Stimulated activated CD8-positive, alpha-beta memory T cell treated with anti-CD3 and anti-CD28 coated beads, Interleukin-15, amount 100 ng/mL, for 1 hour (primary cell): ENCODE measurements at places on chromosomes 7 and 10.

DNA sequence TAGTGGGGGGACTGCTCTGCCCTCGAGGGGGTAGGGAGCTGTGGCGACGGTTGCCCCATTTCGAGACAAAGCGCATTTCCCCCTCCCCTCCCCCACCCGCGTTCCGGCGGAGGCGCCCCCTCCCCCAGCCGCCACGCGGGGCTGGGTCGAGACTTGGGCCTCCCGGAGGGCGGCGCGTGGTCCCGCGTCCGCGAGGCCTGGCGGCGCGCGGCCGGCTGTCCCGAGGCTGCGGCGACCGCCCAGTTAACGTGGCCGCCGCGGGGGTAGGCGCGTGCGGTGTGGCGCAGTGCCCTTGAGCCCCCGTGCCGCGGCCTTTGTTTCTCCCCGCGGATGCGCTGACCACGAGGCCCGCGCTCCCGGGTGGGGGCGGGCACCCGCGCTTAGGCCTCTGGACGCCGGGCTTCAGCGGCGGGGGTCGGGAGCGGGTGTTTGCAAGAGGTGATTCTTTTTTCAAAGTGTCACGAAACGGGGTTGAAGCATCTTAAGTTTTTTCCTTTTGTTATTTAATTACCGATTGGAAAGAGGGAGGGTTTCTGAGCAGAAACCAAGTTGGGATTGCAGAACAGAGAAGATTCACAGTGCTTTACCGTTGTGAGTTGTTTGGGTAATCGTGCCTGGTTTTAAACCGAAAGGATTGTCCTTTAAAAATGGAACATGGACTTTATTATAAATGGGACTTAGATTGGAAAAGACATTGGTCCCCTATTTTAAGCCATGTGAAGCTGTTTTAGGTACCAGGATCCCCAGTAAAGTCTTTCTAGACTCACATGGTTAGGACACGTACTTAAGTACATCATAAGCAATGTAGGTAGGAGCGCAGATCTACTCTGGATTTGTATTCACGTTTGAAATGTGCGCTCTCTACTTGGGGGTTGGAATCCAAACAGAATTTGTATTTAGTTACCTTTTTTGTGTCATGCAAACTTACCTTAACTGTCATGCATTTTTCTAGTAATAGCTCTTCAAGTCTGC, 760 bp downstream of the CBX3 start:
- DNase-seq: peak; percentile 23

- no peak for DNase-seq
Observed at GRCh38 chr10:6037422-6037821, 24.7 kb downstream of the IL2RA start.

DNA sequence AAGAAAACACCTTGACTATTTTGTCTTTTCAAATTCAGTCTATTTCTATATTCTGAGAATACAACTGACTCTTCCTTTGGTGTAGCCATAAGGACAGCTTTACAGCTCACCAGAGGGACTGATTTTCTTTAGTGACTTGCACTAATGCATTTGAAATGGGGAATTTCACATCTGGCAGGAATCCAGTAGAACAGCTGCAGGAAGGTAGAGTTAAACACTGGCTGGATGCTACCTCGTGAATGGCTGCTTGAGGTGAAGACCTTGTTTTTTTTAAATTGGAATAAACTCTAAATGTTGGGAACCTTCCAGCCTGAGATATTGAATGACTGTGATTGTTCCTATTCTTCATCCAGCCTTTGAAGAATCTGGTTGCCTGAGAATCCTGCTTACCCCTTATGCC, 139.5 kb upstream of the STK17A start:
- DNase-seq: no peak

- no peak for DNase-seq
Observed at GRCh38 chr7:115005953-115006352, 84.1 kb downstream of the MDFIC start.

- DNase-seq: no peak
Observed at GRCh38 chr10:128102480-128103228, 23.6 kb downstream of the MKI67 start.

- no peak for DNase-seq
Observed at GRCh38 chr10:118931436-118931835, 98.1 kb upstream of the NANOS1 start.

DNA sequence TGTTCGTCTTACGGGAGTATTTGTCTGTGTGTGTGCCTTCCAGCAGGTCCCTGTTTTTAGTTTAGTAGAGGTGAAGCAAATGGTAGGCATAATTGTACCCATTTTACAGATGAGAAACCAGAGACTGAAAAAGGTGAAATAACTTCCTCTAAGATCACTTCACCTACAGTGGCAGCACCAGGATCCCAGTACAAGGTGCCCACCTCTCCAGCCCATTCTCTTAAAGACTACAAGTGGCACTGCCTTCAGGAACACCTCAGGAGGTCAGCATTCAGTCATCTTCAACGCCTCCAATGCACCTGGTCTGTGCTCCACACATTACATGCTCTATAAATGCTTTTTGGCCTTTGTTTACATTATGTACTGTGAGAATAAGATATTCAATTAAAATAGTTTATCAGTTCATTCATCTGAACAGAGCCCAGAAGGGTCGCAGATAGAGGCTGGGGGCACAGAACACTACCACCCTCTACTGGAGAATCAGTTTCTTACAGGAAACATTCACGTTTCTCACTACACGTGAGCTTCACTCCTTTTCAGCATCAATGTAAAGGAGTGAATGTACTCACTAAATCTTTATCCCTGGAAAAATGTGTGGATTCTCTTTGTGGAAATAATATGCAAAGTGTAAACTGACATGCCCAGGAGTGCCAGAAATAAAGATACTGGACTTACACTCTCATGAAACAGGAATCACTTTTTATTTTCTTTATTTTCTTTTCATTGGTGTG, 45.5 kb upstream of the ABLIM1 start:
- no peak for DNase-seq

DNA sequence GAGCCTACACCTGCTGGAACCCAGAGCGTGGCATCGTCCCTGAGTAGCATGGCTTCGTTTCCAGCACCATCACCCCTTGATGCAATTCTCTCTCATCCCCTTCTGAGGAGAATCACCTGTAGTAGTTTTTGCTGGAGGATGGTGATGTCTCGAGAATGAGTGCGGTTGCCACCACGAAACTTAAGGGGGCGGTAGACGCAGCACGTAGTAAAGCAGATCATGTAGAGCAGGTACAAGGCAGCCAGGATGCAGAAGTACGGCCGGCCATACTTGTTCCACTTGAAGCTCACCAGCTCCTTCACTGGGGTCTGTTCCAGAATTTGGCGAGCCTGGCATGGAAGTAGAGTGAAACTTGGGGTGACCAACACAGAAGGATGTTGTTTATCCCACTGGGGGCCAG, 8.1 kb downstream of the TRPV5 start:
- DNase-seq: no peak

- no peak for DNase-seq
Observed at GRCh38 chr7:47937065-47937687, 11.1 kb downstream of the PKD1L1 start.

DNA sequence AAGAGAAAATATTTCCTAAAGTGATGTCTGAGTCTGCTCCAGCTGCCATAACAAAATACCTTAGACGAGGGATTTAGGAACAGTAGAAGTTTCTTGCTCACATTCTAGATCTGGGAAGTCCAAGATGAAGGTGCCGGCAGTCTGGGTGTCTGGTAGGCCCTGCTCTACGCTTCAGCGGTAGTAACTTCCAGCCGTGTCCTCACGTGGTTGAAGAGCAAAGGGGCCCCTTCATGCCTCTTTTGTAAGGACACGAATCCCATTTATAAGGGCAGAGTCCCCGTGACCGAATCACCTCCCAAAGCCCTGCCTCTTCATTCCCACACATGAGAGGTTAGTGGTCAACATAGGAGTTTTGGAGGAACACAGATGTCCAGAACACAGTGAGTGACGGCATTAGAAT, 52.2 kb upstream of the INPP5A start:
- no peak for DNase-seq

DNA sequence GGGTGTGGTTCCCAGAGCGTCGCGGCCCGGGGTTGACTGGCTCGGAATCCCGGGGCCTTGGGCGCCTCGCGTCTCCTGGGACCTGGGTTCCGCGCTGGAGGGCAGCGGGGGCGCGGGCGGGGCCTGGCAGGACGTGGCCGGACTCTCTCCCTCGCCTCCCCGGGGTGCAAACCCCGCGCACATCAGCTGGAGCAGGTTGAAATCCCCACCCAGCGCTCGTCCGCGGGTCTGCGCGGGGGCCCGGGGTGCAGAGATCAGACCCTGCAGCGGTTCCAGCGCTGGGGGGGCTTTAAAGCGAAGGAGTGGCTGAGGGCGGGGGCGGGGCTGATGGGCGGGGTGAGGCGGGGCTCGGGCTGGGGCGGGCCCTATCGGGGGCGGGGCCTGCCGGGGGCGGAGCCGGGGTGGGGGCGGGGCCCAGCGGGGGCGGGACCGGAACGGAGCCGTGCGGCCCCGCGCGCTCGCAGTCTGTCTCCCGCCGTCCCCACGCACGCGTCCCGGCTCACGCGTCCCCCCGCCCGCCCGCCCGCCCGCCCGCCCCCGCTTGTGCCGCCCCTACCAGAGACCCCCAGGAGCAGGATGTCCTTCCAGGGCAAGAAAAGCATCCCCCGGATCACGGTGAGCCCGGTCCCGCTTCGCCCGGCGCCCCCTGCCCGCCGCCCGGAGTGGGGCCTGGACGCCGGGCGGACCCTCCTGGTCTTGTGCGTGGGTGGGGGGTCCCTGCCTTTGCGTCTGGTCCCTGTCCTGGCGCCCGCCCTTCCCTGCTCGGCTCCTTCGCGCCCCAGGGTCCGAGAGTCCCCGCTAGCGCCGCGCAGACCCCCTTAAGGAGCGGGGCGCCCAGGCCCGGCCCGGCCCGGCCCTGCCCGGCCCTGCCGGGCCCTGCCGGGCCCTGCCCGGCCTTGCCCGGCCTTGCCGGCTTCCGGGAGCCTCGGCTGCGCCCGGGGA, at the start of gene DPYSL4:
TSS of gene DPYSL4 (plus strand) at position 461 of the 942 bp plus-strand sequence. CDS start at position 577, 116 bp downstream.
- DNase-seq: no peak

DNA sequence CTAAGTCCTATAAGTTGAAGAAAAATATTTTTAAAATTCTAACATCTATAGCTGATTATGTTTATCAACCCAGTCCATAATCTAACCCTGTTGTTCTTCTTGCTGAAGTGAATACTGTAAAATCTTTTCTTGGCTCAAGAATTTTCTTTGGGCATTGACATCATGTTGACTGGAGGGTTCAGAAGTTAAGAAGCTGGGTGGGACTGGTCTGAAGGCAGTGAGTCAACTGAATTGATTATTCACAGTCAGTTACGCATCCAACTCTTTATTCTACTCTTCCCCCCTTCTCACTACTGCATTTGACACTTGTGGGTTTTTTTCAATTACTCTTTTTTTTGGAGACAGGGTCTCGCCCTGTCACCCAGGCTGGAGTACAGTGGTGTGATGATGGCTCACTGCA, 31.0 kb downstream of the DENND2A start:
- no peak for DNase-seq

DNA sequence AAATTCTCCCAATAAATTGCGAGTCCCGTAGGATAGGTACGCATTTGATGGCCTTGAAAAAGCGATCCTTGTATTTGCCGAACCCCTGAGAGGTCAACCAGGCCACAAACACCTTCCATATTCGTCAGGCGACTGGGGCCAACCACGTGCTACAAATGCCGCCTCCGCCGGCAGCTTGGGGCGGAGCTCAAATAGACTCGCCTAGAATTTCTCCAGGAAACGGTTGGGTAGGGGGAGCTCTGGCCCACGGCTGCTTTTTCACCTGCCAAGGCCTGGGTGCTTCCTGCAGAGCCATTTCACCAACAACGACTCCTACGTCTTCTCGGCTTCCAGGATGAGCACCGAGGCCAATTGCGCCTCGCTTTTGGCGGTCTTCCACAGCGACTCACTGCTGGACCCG, 53.4 kb upstream of the KIF5B start:
- no peak for DNase-seq

DNA sequence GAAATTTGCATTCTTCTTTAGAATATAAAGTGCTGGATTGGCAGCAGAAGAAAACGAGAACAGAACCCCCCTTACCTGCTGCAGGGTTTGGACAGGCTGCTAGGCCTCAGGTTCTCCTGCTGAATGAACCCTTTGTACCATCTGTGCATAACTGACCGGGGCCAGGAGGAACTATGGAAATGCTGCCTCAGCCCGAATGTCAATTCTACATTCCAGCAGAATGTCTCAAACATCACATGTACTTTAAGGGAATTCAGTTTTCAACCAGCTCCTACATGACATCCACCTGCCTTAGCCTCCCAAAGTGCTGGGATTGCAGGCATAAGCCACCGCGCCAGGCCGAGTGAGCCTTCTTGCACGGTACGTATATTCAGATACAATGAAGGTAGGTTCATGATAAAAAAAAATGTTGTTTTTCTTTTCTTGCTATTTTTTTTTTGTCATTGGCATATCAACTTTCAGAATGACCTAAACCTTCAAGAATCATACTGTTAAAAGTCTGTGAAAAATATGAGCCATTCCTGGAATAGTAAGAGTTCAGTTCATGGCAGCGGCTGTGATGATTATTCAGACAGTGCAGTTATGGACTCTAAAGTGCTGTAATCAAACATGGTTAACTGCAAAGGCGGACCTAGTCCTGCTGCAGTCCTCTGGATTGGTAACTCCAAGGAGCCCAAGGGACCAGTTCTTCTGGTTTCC, 84.4 kb upstream of the TNS3 start:
- DNase-seq: no peak

DNA sequence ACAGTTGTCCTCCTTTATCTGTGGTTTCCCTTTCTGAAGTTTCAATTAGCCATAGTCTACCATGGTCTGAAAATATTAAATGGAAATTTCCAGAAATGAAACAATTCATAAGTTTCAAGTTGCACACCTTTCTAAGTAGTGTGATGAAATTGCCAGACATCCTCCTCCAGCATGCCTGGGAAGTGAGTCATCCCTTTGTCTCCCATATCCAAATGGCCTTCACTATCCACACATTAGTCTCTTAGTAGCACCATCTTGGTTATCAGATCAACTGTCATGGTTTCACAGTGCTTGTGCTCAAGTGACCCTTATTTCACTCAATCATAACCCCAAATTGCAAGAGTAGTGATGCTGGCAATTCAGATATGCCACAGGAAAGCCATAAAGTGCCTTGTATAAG, 83.4 kb upstream of the PPP1R9A start:
- no peak for DNase-seq

DNA sequence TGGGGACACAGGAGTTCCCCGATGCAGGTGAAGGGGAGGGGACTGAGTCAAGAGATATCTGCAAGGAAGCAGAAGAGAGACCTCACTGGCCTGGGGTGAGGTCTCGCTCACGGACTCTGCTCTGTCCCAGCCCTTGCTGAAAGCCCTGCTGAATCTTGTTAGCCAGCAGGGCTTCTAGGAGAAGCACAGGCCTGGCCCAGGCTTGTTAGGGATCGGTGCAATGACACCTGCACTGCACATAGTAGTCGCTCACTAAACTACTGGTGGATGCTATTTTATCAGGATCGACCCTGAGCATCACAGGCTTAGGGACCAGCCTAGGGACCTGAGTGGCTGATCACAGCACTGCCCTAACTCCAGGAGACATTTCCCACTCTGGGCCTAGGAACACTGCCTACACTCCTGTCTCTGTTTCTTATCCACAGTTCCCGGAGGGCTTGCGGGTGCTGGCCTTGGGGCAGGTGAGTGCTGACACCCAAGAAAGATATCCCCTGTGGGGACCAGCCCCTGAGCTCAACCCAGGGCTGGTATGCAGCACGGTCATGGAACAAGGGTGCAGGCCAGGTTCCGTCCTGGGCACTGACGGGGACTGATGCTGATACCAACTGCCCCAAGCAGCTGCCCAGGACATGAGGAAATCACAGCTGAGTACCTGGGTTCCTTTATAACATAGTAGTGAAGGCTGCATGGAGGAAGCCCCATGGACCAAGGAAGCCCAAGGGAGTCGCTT, 13.0 kb downstream of the ELN start:
- no peak for DNase-seq

GRCh38 chr10:82397854-82398253, 522.9 kb downstream of the NRG3 start:
- no peak for DNase-seq
